Fibroblast of skin of right biceps (primary cell): ENCODE measurements at places on chromosomes 1 and 21.

DNA sequence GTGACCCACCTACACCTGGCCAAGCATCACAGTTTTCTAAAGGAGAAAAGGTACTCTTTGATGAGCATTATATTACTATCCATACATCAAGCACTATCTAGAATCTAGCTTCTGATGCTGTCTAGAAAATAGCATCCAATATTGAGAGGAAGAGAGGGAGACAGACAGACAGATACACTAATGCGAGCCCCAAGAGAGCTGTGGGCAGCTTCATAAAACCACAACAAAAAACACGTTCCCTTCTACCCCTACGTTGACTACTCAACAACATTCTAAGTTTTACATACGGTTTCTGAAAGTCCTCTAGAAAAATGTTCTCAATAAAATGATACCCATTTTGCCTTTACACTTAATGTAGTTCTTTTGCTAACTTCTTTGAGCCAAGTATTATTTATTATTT is 221.8 kb downstream of the SLC45A1 start:
- DNase-seq = no peak

GRCh38 chr1:31717341-31717740 is 13.5 kb upstream of the COL16A1 start:
- DNase-seq = peak; percentile 30

DNA sequence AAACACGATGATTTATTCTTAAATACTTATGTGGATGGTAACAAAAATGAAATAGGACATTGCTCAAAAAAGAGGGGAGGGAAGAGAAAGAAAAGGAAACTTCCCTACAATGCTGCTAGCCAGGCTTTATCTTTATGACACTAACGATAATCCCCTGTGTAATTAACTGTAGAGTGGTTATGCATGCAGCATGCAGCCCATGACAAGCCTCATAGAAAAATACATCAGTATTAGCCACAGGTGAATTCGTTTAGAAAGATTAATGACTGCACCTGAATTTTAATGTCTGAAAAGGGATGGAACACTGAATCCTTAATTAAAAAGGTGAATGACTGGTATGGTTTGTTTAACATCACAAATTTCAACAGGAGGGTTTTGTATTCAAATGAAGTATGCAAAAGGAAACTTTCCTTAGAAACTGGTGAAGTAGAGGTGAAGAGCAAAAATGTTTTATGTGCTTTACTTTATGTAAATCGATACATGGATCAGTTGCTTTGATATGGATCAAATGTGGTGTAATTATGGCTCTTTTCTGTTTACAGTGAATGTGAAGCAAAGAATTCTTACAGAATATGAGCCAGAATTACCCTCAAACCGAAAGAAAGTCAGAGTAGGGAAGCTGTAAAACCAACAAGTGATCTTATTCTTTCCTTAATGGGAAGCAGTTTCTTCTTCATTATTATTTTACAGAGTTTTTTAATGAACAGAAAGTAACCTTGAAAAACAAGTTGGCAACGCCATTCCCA is 569.6 kb upstream of the ADGRL2 start:
- no peak for DNase-seq

GRCh38 chr1:117534995-117535467 is 70.8 kb upstream of the TENT5C start:
- DNase-seq = peak; percentile 82

DNA sequence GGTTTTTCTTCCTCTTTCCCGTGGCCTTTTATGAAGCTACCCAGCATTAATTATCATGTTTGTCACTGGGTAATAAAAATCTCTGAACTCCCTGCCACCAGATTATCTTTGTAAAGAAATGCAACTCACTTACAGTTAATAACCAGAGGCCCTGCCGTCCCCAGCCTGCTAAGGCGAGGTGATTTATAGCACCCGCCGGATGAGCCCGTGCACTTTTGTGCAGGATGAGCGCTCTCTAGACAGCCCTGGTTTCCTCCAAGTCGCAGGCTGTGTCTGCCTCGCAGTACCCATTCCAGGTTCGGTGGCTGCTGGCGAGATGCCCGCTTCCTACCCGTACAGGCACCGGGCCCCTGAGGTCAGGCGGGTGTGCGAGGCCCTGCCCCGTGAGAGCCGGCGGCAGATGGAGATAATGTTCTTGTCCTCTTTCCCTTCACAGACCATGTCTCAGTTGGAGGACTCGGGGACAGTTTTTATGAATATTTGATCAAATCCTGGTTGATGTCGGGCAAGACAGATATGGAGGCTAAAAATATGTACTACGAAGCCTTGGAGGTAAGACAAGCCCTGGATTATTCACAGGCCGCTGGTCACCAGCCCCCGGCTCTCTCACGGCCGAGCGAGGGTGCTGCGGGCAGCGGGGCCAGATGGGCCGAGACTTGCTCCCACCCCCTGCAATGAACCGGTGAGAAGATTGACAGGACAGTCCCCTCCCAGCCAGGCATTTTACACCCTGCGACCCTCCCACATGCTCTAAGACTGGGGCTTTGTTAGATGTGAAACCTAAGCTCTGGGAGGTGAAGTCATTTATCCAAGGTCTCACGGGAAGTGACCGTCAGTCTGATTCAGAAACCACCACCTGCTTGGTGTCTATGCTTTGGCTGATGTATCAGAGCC is 28.5 kb upstream of the SELENON start:
- peak; percentile 13 for DNase-seq

DNA sequence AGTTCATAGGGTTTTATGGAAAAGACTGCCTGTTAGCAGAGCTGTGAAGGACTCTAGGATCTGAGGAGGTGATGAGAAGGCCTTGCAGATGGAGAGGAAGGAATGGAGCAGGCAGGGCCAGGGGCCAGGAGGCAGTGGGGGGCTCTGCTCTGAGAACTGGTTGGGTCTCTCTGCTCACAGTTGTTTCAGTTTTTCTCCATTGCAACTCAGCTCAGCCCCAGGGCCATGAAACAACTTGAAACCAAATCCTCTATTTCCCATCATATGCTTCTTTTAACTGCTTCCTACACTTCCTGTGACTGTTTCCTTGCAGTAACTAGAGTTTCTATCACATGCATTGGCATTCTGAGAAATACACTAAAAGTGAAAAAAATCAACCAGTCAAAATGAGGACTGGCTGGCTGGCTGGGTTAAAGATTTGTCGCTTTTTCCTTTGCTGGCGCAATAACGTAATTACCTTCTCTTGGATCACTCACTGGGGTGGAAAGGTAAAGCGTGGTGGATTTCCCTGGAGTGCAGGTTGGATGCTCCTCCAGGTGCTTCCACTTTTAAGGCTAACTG is 172.0 kb downstream of the CDC7 start:
- no peak for DNase-seq

GRCh38 chr1:183896466-183897048 is 91.6 kb downstream of the RGL1 start:
- DNase-seq = peak; percentile 56

DNA sequence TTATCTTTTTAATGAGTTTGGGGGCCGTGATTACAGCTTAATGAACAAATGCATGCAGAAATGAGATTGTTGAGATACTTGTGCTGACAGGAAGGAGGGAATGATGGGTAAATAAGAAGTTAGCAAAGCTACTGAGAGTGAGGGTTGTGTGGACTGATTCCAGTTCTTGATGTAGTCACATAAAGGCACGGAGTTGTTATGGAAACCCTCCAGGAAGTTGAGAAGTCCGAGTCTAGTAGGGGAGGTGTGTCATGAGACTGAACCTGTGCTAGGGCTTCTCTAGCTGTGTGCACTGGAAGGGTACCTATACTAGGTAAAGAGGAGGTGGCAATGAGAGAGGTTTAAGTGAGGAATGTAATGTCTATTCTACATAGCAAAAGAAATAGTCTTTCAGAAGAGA is 475.7 kb downstream of the USP25 start:
- no peak for DNase-seq

- DNase-seq = no peak
Observed at GRCh38 chr1:179955287-179955680, 674 bp downstream of the CEP350 start.

GRCh38 chr1:94940738-94941137 is 13.8 kb upstream of the CNN3 start:
- DNase-seq = no peak

DNA sequence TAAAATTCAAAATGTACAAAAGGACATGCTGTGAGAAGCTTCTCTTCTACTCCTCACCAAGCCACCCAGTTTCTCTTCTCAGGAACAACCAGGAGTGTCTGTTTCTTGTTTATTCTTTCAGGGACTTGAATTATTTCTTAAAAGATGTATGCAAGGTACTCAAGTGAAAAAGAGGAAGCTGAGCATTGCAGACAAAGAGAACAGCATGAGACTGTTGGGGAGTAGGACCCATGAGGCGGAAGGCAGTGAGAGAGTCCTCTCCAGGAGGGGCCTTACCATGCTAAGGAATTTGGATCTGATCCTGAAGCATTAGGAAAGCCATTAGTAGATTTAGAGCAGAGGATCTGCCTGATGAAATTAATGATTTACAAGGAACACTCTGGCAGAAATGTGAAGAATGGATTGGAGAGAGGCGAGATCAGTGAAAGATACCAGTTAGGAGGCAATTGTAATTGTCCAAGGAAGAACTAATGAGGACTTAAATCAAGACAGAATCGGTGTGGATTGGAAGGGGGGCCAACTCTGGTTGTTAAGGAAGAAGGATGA is 14.7 kb upstream of the SSX2IP start:
- DNase-seq = no peak

DNA sequence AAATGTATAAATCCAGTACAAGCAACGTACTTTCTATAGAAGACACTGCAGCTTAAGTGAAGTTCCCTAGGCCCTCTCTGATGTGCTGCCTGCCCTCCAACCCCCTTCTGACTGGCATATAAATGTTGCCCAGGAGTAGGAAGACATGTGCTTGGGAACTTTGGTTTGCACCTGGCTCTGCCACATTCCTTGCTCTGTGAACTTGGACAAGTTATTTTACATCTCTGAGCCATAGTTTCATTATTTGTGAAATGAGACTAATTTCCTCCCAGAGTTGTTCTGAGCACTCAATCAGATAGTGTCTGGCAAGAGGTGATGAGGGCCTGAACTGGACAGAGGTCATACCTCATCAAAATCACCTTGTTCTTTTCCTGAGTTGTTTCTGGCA is 3.5 kb upstream of the PHC2 start:
- no peak for DNase-seq

DNA sequence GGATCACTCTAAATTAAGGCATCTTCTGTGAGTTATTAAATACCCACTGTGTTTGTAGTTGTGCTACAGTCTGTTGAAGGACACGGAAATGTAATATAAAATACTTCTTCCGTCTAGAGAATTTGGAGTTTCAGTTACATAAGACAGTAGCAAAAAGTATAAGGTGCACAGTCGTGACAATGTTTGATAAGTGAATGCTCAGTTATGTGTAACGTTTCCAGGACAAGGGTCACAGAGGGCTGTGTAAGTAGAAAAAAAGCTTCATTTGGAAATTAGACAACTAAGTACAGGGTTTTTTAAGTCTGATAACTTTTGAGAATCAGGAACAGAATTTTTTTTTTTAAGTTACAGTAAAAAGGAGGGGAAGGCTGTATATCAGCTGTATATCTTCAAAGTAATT is 27.5 kb downstream of the SRSF11 start:
- no peak for DNase-seq

DNA sequence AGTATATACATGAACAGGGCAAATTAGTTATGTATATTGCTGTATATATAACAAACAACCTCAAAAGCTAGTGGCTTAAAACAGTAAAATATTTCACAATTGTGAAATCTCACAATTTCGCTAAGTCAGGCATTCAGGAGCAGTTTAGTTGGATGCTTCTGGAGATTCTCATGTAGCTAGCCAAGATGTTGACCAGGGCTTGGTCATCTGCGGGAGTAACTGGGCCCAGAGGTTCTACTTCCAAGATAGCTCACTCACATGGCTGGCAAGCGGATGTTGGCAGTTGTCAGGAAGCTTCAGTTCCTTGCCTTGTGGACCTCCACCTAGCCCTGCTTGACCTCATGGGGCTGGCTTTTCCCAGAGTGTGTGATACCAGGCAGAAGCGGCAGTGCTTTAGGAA is 95.6 kb downstream of the TTC3 start:
- no peak for DNase-seq

- DNase-seq = no peak
Observed at GRCh38 chr21:38766987-38767722, 38.6 kb upstream of the ETS2 start.

- no peak for DNase-seq
Observed at GRCh38 chr1:1153874-1154273, 19.8 kb upstream of the TTLL10 start.

DNA sequence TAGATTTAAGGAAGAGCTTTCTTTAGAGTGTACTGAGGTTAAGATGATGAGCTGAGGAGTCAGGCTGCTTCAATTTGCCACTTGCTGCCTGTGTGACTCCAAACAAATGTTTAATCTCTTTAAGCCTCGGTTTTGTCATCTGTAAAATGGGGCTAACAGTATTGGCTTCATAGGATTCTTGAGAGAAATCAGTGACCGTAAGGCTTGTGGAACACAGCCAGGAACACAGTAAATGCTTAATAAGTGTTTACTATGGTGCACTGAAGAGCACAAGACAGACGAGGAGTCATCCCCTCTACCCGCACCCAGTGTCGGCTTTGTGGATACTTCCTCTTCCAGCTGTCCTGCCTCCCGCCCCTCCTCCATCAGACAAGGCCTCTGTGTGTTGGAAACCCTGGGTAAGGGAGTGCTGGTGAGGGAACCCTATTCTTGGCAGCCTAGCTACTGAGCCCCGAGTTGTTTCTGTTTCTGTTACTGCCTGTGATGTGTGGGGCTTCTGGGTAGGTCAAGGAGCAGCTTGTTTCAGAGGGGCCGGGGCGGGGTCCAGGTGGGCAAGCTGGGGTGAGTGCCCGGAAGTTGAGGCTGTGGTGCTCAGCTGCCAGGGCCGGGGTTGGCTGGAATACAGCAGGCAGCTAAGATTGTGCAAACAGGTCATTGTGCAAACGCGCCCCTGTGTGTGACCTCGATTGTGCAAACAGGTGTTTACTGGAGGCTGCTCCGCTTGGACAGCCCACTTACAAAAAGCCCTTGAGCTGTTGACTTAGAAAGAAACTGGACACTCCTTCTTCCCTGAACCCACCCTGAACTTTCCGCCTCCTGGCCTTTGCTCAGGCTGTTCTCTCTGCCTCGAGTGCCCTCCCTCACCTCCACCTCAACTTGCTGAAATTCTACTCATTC is 4.0 kb upstream of the CSF3R start:
- DNase-seq = no peak

DNA sequence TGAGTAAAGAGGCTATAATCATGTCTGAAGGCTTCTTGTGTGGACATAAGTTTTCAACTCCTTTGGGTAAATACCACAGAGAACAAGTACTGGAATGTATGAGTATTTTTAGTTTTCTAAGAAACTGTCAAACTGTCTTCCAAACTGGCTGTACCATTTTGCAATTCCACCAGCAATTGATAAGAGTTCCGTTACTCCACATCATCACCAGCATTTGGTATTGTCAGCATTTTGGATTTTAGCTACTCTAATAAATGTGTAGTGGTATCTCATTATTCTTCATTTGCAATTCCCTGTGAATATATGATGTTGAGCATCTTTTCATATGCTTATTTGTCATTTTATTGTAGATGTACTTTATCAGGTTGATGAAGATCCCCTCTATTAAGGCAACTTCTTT is 9.4 kb upstream of the MNDA start:
- no peak for DNase-seq
